ENCODE measurements at places on chromosomes 5 and 9.
A peak's percentile ranks its signal among the peaks of the same experiment; 100 is the strongest.

- DNase-seq: no peak
Observed at GRCh38 chr9:89353989-89354388, 35.7 kb downstream of the SECISBP2 start.

- no peak for DNase-seq
Observed at GRCh38 chr5:154984946-154985516, 28.5 kb upstream of the KIF4B start.

DNA sequence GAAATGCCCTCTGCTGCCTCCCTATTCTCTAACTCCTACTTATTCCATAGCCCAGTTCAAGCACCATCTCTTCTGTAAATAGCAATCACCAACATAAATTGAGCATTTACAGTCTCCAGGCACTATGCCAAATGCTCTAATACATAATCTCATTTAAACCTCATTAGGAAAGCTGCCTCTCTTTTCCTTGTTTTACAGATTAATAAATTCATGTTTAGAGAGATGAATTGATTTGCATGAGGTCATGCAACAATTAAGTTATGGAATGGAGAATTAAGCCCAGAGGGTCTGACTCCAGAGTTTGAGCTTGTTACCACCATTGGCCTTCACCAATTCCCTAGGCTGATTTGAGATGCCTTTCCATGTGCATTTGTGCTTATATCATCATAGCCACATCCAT, 23.4 kb upstream of the RFX3 start:
- no peak for DNase-seq

DNA sequence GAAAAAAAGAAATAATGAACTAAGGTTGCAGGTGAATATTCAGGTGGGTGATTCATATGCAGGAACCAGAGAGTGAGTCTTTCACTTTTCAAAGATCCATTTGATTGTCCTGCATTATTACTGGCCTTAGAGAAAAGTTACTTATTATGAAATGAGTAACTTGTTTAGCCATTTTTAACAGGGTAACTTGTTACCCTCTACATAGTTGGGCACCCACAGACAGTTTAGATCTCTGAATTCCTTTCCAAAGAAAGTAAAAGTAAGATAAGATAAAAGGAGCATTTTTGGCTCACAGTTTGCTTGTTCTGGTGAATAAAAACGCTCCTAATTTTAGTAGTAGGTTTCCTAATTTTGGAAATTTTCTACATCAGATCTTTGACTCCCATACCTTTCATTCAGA, 54.1 kb upstream of the DAB2 start:
- DNase-seq: no peak

GRCh38 chr9:137085920-137086530, 760 bp upstream of the MAN1B1 start:
- DNase-seq: peak; percentile 28

GRCh38 chr5:80761966-80762365, 107.2 kb upstream of the DHFR start:
- DNase-seq: no peak

DNA sequence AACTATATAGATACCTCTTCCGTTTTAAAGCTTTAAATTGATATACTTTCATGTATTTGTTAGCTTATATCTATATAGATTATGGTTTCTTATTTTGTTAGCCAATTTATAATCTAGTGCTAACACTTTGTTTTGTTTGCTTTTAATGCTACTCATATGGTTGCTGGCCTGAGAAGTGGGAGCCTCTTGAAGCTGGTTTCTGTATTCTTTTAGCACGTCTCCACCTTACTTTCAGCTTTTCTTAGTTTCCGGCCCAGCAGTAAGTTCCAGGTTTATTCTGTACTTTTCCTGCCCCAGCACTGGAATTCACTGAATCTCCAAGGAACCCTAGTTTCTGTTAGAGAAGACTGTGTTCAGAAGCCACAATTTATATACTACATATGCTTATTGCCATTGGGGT, 458.9 kb downstream of the PRR16 start:
- no peak for DNase-seq

GRCh38 chr5:94968507-94969095, 316.3 kb downstream of the MCTP1 start:
- peak; percentile 0 for DNase-seq

DNA sequence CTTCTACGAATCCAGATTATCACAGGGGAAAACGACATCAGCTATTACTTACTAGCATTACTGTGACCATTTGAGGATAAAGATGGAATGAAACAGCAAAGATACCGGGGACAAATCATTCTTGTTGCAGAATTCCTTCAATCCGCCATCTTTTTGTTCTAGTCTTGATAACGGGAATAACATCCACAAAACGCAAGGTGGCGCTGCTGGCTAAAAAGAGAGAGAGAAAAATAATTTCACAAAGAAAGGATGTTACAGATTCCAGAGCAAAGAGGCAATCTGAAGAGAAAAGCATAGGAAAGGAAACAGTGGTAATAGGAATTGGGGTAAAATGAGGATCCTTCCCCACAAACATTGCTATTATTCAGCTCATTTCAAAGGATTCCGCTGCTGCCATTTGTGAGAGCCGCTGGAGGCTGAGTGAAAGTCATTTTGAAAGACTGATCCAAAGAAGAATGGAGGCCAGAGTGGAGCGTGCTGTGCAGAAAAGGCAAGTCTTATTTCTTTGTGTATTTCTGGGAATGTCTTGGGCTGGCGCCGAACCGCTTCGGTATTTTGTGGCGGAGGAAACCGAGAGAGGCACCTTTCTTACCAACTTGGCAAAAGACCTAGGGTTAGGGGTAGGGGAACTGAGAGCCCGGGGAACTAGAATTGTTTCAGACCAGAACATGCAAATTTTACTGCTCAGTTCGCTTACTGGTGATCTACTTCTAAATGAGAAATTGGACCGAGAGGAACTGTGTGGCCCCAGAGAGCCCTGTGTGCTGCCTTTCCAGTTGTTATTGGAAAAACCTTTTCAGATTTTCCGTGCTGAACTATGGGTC, at the start of gene PCDHB7:
Gene PCDHB7, plus strand, starts transcription at position 264 of the 824 bp plus-strand sequence. Its CDS starts 192 bp downstream, at position 456.
- no peak for DNase-seq

- no peak for DNase-seq
Observed at GRCh38 chr9:3903273-3903672, 377.5 kb upstream of the RFX3 start.

GRCh38 chr5:61055434-61056006, 106.7 kb downstream of the SMIM15 start:
- DNase-seq: no peak

GRCh38 chr5:65307088-65307487, 174.6 kb downstream of the ADAMTS6 start:
- no peak for DNase-seq

GRCh38 chr5:134003817-134004625, 754 bp downstream of the VDAC1 start:
- DNase-seq: peak; percentile 46

DNA sequence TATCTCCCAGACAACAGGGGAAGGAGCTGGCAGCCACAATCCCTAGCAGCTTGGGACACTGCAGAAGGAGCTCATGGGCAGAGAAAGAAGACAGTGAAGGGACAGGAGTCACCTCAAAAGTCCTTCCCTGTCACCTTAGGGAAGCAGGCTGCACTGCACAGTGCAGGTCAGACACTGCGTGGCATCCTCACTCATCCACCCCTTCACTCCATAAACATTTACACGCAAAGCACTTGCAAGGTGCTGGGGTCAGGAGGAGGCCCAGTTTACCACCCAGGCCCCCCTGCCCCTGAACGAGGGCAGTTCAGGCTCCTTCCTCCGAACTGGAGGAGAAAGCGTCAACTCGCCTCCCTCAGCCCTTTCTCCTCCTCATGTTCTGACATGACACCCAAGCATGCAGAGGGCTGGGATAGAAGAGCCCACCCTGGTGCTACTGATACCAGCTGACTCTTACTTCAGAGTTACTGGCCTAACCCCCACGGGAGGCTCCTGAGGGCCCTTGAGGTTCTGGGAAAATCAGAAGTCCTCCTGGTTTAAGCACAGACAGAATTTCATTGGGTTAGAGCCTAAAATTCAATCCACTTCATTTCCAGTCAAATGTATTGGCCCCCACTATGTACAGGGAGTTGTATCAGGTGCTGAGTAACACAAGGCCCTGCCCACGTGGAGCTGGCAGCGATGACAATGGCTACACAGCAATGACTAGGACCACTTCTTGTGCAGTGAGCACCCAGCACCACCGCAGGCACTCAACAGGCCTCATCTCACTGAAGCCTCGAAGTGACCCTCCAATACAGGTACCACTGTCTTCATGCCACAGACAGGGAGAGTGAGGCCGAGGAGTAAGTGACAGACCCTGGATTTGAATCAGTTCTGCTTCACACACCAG, 70.4 kb downstream of the RAPGEF1 start:
- no peak for DNase-seq

GRCh38 chr5:120454094-120454798, 9.9 kb upstream of the PRR16 start:
- DNase-seq: no peak

GRCh38 chr9:85332487-85332886, 409.3 kb downstream of the AGTPBP1 start:
- DNase-seq: no peak

- no peak for DNase-seq
Observed at GRCh38 chr9:14396171-14396570, 82.2 kb upstream of the NFIB start.

DNA sequence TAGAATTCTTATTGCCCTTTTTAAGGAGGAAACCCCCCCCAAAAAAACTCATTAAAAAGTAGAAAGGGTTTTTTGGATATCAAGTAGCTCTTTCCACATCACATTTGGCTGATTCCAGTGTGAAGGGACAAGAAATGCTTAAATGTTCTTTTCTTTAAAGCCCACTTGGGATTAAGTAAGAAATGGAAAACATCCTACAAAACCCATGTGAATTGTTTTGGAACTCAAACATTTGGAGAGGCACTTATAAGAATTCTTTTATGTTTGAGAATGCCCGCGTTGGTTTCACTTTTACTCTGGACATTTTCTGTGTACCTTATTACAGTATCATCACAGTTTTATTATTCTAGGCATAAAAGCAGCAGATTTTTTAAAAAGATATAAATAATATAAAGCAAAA, 301.1 kb upstream of the ACTBL2 start:
- no peak for DNase-seq

DNA sequence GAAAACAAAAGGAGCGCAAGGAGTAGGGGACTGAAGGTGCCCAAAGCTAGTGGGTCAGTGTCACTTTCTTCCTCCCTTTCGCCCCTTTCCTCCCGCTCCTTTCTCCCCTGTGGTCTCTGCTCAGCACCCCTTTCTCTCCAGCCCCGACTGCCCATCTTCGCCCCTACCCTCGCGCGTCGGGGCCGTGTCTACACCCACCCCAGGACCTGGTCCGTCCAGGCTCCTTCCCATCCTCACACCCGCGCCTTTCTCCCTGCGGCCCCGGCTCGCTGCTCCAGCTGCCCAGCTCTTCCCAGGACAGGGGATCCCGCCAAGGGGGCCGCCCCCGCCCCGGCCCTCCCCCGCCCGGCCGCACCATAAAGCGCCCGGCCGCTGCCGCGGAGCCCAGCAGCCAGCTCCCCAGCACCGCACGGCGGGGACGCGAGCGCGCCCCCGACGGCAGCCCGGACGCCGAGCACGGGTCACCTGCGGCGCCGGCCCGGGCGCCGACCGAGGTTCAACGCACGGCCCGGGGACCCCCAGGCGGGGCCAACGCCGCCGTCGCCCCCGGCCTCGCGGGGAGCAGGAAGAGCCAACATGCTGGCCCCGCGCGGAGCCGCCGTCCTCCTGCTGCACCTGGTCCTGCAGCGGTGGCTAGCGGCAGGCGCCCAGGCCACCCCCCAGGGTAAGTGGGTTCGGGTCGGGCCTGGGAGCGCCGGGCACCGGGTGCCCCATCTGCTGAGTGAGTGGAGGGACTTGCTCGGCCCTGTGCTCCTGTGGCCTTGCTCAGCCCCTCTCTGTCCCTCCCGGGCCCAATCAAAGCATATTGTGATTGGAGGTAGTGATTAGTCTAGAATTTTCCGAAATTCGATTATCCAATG, at the start of gene THBS4:
Gene THBS4, plus strand, starts transcription at position 387 of the 860 bp plus-strand sequence. Its CDS starts 190 bp downstream, at position 577.
- no peak for DNase-seq

DNA sequence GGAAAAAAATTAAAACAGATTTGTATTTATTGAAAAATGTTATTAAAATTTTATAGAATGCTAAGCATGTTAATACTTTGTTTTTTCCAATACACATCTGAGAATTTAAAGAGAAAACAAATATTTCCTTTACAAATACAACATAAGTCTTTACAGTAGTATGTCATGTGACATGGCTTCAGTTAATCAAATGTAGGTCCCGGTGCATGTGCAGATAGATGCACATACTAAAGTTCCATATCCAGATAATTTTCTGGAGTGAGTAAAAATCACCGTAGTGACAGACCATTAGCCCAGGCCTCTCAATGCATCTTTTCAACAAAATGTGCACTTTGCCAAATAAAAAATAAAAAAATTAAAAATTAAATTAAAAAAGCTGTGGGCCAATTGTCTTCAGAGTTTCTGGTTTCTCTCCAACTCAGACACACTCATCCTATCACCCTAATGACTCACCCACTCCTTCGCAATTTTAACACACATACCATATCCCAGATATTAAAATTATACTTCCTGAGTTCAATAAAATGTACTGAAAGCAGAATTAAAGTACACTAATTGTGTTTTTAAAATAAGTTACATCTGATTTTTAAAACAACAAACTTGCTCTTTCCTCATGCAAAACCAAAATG, 508.1 kb downstream of the NR2F1-AS1 start:
- no peak for DNase-seq

DNA sequence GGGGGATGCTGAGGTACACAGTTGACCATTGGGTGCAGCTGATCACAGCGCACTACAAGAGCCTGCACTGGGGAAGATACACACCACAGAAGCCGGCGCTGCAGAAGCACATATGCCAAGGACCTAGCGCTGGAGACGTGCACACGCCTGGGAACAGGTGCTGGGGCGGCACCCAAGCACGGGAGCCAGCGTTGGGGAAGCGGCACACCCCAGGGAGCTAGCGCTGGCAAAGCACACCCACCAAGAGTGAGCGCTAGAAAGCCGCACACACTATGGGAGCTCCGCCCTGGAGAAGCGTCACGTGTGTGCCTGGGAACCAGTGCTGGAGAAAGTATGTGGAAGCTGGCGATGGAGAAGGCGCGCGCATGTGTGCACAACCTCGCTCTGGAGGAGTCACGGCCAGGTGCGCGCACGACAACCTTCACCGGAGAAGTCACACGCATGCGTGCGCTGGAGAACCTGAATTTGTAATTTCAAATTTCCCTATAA, 4.5 kb downstream of the FANCC start:
- DNase-seq: no peak

- no peak for DNase-seq
Observed at GRCh38 chr5:157626831-157627230, 25.4 kb downstream of the SOX30 start.

DNA sequence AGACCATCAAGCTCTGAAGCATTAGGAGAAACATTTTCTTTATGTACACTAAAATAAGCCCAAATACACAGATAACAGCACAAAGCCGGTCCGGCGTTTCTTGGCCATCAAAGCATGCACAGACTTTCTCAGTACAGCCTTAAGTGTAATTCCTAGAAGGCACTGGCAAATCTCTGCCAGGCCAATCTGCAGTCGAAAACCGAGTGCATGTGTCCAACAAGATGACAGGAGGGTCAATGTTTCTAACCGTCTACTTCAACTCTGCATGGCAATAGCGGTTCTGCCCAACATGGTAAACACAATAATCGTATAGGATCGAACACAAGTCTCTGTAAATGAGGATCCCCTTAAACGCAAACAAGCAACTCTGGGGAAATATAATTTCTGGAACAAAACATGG, 1.1 kb downstream of the ARL15 start:
- no peak for DNase-seq
